ENCODE measurements at places on chromosomes 11 and 22. TPM values are rescaled to one million over a fixed set of nuclear protein-coding genes. Genes with fewer than 3 reads are reported as not detected.

MUC15 gene
- not detected for total RNA-seq

NCF4 gene
- total RNA-seq = 7.8 TPM

ELMOD1 gene
- total RNA-seq = not detected

VSIG2 gene
- total RNA-seq = 0.78 TPM

HOATZ gene
- total RNA-seq = not detected

NDUFV1 gene
- 198 TPM for total RNA-seq

RNASEH2C gene
- total RNA-seq = 83.3 TPM

KRTAP5-10 gene
- total RNA-seq = not detected

SRSF8 gene
- 53.4 TPM for total RNA-seq

MUC5AC gene
- not detected for total RNA-seq

SLC16A8 gene
- not detected for total RNA-seq

GUCD1 gene
- 131 TPM for total RNA-seq

APOA5 gene
- total RNA-seq = not detected

MAPK8IP2 gene
- total RNA-seq = 0.38 TPM

SLC22A6 gene
- total RNA-seq = not detected

VSTM5 gene
- not detected for total RNA-seq

TPBGL gene
- 0.35 TPM for total RNA-seq

UBE2L3 gene
- 55.0 TPM for total RNA-seq

LSP1 gene
- total RNA-seq = 281 TPM

CD248 gene
- total RNA-seq = 4.6 TPM

RTN4RL2 gene
- total RNA-seq = 0.47 TPM

C11orf91 gene
- total RNA-seq = not detected

CD3E gene
- total RNA-seq = 692 TPM

POLDIP3 gene
- total RNA-seq = 75.1 TPM

FGF4 gene
- not detected for total RNA-seq

OR4C45 gene
- not detected for total RNA-seq

KLHDC7B gene
- total RNA-seq = 17.2 TPM

MADD gene
- total RNA-seq = 128 TPM

SLC6A5 gene
- not detected for total RNA-seq

Data from naive thymus-derived CD4-positive, alpha-beta T cell (primary cell).